Tibial artery (tissue), 4 donors: ENCODE measurements at places on chromosomes 2 and 18.
A peak's percentile ranks its signal among the peaks of the same experiment; 100 is the strongest.

DNA sequence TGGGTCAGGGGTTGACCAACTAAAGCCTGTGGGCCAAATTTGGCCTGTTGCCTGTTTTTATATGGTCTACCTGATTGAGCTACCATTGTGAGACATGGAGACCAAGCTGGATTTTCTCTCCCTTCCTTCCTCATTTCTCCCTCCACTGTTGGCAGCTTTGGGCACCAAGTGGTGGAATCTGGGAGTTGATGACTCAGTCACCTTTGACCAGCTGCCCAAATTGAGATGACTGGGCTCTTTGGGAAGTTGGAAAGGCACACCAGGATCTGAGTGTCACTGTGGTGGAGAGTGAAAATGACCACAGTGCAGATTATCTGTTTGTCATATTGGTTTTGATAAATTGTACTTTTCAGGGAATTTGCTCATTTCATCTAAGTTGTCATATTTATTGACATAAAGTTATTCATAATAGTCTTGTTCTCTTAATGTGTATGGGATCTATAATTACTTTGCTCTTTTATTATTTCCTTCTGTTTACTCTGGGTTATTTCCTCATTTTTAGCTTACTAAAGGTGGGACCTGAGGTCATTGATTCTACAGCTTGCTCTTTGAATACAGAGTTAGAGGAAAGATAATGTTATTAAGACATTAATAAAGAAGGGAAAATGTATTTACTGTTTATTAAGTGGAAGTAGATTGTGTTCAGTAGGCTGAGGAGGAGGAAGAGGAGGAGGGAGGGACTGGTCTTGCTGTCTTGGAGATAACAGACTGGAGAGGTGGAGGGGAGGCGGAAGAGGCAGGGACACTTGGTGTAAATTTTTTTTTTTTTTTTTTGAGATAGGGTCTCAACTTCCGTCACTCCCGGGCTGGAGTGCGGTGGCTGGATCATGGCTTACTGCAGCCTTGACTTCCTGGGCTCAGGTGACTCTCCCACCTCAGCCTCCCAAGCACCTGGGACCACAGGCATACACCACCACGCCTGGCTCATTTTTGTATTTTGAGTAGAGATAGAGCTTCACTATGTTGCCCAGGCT, 31.8 kb downstream of the AGFG1 start:
- H3K4me1 ChIP-seq: peaks cover 50% of the 10 kb centered on the region
- no peak overlapping the region for H3K4me3 ChIP-seq
- no peak overlapping the region for H3K27ac ChIP-seq
- no peaks in the 10 kb centered on the region for H3K27me3 ChIP-seq
- DNase-seq: peak; percentile 57

DNA sequence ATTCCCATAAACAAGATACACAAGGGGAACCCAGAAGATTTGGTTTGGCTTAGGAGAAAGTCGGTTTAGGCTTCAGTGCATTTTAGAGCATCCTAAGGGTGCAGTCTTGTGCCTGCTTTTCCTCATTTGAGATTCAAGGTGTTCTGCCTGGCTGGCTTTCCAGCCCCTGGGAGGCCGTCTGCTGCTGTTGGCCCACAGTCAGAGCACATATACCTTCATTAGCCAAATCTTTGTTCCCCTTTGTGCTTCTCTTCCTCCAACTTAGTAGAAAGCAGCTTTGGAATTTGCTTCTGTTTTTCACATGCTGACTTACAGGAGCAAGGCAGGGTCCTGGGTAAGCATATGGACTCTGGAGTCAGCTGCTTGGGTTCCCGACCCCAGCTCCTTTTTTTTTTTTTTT, 477.1 kb upstream of the TCF4 start:
- no peak overlapping the region for H3K27ac ChIP-seq
- H3K4me1 ChIP-seq: no peaks in the 10 kb centered on the region
- H3K27me3 ChIP-seq: no peaks in the 10 kb centered on the region
- DNase-seq: no peak
- no peaks in the 10 kb centered on the region for H3K36me3 ChIP-seq

GRCh38 chr2:203683932-203684556, 22.4 kb upstream of the CD28 start:
- H3K4me3 ChIP-seq: no peak overlapping the region
- H3K36me3 ChIP-seq: no peaks in the 10 kb centered on the region
- DNase-seq: peak; percentile 52
- H3K27me3 ChIP-seq: no peaks in the 10 kb centered on the region

DNA sequence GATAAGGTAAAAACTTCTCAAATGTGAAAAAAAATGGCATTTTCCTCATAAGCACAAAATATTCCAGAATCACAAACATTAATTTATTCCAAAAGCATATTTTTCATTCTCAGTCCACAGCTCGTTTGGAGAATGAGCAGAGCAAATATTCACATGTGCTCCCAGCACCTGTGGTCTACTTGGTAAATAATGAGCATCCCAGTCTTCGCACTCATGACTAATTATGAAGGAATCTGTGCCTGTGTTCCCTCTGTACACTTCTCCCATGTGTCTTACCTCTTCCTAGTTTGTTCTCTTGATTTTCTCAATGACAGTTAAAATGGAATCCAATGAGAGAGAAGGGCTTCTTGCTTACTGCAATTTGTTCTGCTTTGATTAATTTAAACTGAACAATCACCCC, 671.0 kb upstream of the SOX11 start:
- DNase-seq: no peak
- no peak overlapping the region for H3K27ac ChIP-seq
- H3K4me3 ChIP-seq: no peak overlapping the region

DNA sequence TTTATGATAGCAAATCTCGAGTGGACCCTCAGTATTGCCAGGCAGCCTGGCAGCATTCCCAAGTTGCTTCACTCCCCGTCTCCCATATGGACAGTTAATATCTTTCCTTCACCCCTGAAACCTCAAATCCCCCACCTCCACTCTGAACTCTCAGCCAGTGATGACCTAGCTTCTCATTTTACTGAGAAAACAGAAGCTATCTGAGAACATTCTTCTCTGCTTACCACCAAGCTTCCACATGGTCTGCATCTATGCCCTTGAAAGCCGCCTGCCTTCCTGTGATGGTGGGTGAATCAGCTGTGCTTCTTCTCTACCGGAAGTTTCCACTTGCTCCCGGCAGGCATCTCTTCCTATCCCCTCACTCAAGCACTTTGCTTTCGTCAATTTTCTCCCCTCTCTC, 529.2 kb downstream of the EPHA4 start:
- no peaks in the 10 kb centered on the region for H3K27me3 ChIP-seq
- no peak for DNase-seq
- no peaks in the 10 kb centered on the region for H3K36me3 ChIP-seq
- H3K4me1 ChIP-seq: no peaks in the 10 kb centered on the region
- H3K27ac ChIP-seq: no peak overlapping the region

DNA sequence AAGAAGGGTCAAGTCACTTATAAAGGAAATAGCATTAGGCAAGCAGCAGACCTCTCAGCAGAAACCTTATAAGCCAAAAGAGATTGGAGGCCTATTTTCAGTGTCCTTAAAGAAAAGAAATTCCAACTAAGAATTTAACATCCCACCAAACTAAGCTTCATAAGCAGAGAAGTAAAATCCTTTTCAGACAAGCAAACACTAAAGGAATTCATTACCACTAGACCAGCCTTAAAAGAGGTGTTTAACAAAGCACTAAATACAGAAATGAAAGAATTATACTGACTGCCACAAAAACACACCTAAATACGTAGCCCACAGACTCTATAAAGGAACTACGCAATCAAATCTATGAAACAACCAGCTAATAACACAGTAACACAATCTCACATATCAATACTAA, 160.4 kb downstream of the EXOC6B start:
- no peak overlapping the region for H3K27ac ChIP-seq
- peaks cover 4% of the 10 kb centered on the region for H3K36me3 ChIP-seq
- H3K4me3 ChIP-seq: no peak overlapping the region
- no peaks in the 10 kb centered on the region for H3K4me1 ChIP-seq
- no peak for DNase-seq

DNA sequence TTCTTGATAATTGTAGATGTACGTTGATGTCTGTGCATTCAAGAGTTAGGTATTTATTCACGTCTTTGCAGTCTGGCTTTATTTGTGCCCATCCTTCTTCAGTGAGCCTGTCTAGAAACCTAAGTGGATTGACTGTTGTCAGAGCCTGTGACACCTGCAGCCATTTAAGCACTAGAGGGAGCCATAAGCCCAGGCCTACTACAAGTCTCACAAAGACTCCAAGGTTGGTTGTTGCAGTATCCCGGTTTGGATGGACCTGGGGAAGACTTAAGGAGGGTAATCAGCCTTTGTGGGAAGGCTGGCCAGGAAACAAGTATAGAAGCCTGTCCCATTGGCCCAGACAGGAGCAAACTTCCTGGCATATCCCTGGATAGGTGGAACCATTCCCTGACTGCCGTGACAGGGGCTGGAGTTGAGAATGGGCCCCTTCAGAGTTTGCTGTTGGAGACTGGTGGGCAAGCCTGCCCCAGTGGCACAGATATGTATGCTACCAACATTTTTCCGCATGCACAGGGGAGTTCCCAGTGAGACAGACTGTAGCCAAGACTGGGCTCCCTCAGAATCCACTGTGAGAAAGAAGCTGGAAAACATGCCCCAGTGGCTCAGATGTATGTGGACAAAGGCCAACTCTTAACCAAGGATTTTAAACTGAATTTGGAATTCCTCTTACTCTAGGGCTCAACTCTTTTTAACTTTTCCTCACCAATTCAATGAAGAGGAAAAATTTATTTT, 9.3 kb upstream of the LRRC30 start:
- no peaks in the 10 kb centered on the region for H3K36me3 ChIP-seq
- no peak overlapping the region for H3K4me3 ChIP-seq
- H3K27me3 ChIP-seq: no peaks in the 10 kb centered on the region

GRCh38 chr18:63606526-63606925, 19.4 kb downstream of the SERPINB13 start:
- no peaks in the 10 kb centered on the region for H3K27me3 ChIP-seq
- H3K36me3 ChIP-seq: no peaks in the 10 kb centered on the region
- no peak for DNase-seq
- no peak overlapping the region for H3K4me3 ChIP-seq

DNA sequence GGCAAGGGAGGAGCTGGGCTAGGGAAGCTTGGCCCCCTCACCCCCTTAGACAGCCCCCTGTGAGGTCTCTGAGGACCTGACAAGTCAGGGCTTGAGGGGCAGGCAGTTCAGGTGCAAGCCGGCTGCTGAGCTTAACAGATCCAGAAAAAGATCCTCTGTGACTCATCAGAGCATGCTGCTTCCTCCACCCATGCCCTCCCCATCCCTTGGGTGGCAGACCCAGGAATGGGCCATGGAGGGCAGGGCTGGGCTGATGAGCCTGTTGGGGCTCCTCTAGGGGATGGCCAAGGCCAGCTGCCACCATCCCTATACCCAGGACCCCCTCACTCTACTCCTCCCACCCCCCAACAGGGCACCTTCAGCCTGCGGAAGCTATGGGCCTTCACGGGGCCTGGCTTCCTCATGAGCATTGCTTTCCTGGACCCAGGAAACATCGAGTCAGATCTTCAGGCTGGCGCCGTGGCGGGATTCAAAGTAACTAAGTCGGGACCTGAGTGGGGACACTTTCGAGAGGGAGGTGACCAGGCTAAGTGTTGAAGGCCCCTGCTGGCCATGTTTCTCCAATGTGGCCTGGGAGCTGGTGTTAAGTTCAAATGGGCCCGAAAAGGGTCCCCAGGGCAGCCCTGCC, 1.9 kb downstream of the SLC11A1 start:
- H3K4me3 ChIP-seq: peak overlapping the region; percentile 21
- H3K36me3 ChIP-seq: no peaks in the 10 kb centered on the region
- no peak overlapping the region for H3K27ac ChIP-seq
- H3K27me3 ChIP-seq: no peaks in the 10 kb centered on the region
- DNase-seq: no peak

DNA sequence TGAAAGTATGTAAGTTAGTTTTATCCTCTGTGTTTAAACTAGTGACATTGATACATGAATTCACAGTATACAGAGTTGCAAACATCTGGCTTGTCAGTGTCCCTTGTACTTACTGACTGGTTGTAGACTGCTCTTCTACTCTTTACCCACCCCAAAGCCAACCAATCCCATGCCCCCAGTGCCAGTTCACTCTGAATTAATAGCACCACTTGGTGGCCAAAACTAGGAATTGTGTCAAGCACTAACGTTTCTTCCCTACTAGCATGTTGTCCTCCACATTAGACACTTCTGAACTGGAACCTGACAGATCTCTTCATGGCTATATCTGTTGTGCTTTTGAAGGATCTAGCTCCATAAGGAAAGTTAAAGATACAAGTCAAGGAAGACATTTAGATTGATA, 27.2 kb upstream of the OTX1 start:
- peaks cover 24% of the 10 kb centered on the region for H3K36me3 ChIP-seq
- no peaks in the 10 kb centered on the region for H3K27me3 ChIP-seq
- H3K4me3 ChIP-seq: no peak overlapping the region

DNA sequence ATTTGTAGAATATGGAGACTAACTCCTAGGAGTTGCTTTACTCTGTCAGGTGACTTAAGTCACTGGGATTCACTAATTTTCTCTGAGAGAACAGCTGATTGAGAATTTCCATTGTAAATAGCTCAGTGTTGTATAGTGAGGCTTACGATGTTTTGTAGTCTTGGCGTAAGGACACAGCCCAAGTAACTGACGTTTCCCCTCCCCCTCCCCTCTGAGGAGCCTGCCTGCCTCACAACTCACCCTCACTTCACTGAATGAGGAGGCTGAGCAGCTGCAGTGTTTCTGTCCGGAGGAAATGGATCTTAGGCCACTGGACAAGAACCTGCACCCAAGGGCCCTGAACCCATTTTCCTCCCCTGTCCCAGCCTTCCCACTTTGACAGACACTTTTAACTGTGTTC, 264.6 kb downstream of the PHLPP1 start:
- peaks cover 5% of the 10 kb centered on the region for H3K4me1 ChIP-seq
- no peak for DNase-seq
- no peaks in the 10 kb centered on the region for H3K27me3 ChIP-seq
- no peaks in the 10 kb centered on the region for H3K36me3 ChIP-seq
- H3K27ac ChIP-seq: no peak overlapping the region

GRCh38 chr2:237128026-237128703, 42.5 kb downstream of the COPS8 start:
- no peaks in the 10 kb centered on the region for H3K27me3 ChIP-seq
- H3K27ac ChIP-seq: peak overlapping the region; percentile 65
- peak; percentile 99 for DNase-seq
- H3K4me3 ChIP-seq: no peak overlapping the region
- no peaks in the 10 kb centered on the region for H3K36me3 ChIP-seq
- no peaks in the 10 kb centered on the region for H3K4me1 ChIP-seq

- no peak for DNase-seq
- H3K4me3 ChIP-seq: no peak overlapping the region
- H3K4me1 ChIP-seq: no peaks in the 10 kb centered on the region
- H3K27me3 ChIP-seq: no peaks in the 10 kb centered on the region
- H3K36me3 ChIP-seq: no peaks in the 10 kb centered on the region
Measured at GRCh38 chr2:234919711-234920110, 32.1 kb upstream of the SH3BP4 start.

GRCh38 chr2:27485496-27485895, 4.0 kb downstream of the IFT172 start:
- H3K27ac ChIP-seq: no peak overlapping the region
- peaks cover 52% of the 10 kb centered on the region for H3K36me3 ChIP-seq
- H3K4me3 ChIP-seq: no peak overlapping the region
- peaks cover 12% of the 10 kb centered on the region for H3K4me1 ChIP-seq
- no peak for DNase-seq
- H3K27me3 ChIP-seq: no peaks in the 10 kb centered on the region

GRCh38 chr2:215966274-215966673, 47.1 kb downstream of the MREG start:
- H3K27me3 ChIP-seq: no peaks in the 10 kb centered on the region
- no peak overlapping the region for H3K27ac ChIP-seq
- no peak overlapping the region for H3K4me3 ChIP-seq
- H3K4me1 ChIP-seq: peaks cover 4% of the 10 kb centered on the region
- no peak for DNase-seq
- no peaks in the 10 kb centered on the region for H3K36me3 ChIP-seq

GRCh38 chr2:43005245-43005974, 213.0 kb upstream of the HAAO start:
- H3K27ac ChIP-seq: no peak overlapping the region
- DNase-seq: no peak
- no peak overlapping the region for H3K4me3 ChIP-seq
